ENCODE measurements at places on chromosomes 13 and 19. TPM values are rescaled to one million over a fixed set of nuclear protein-coding genes. Genes with fewer than 3 reads are reported as not detected.

DNA sequence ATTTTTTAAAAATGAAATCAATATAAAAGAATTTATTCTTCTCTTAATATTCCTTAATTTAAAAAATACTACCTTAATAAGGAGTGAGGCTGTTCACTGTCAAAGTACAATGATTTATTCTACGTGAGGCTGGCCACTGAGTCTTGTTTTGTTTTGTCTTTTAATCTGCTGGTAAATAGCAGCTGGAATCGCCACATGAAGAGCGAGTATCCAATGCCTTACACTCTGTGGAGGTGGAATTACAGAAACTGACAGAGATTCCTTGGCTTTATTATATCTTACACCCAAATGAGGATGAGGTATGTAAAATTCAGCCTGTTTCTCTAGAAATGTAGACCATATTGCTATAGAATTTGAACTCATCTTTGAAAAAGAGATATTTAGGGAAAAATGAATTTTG lies 52.9 kb upstream of the AKAP11 start:
- H3K4me3 ChIP-seq = no peak overlapping the region
- no peak overlapping the region for H3K27ac ChIP-seq
- no peaks in the 10 kb centered on the region for H3K27me3 ChIP-seq
- DNase-seq = no peak
- H3K4me1 ChIP-seq = no peaks in the 10 kb centered on the region

- H3K27me3 ChIP-seq = no peaks in the 10 kb centered on the region
- H3K4me3 ChIP-seq = no peak overlapping the region
- no peaks in the 10 kb centered on the region for H3K36me3 ChIP-seq
- no peak for DNase-seq
- peaks cover 7% of the 10 kb centered on the region for H3K4me1 ChIP-seq
Measured at GRCh38 chr13:48695776-48696175, 42.0 kb downstream of the CYSLTR2 start.

DNA sequence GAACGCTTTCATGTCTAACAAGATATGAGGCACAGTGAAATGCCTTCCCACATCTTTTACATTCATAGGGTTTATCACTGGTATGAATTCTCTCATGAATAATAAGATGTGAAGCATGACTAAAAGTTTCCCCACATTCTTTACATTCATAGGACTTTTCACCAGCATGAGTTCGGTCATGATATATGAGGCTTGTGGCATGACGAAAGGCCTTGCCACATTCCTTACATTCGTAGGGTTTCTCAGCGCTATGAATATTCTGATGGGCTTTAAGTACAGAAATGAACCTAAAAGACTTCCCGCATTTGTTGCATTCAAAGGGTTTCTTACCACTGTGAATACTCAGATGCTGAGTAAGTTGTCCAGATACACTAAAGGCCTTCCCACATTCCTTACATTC lies 21.3 kb downstream of the ZNF607 start:
- no peak for DNase-seq
- no peak overlapping the region for H3K4me3 ChIP-seq
- peaks cover 4% of the 10 kb centered on the region for H3K36me3 ChIP-seq
- H3K27ac ChIP-seq = no peak overlapping the region
- no peaks in the 10 kb centered on the region for H3K27me3 ChIP-seq

- H3K4me3 ChIP-seq = no peak overlapping the region
- no peaks in the 10 kb centered on the region for H3K27me3 ChIP-seq
- DNase-seq = no peak
- no peaks in the 10 kb centered on the region for H3K4me1 ChIP-seq
- no peaks in the 10 kb centered on the region for H3K36me3 ChIP-seq
Measured at GRCh38 chr13:32548837-32549236, 10.2 kb upstream of the N4BP2L2 start.

DNA sequence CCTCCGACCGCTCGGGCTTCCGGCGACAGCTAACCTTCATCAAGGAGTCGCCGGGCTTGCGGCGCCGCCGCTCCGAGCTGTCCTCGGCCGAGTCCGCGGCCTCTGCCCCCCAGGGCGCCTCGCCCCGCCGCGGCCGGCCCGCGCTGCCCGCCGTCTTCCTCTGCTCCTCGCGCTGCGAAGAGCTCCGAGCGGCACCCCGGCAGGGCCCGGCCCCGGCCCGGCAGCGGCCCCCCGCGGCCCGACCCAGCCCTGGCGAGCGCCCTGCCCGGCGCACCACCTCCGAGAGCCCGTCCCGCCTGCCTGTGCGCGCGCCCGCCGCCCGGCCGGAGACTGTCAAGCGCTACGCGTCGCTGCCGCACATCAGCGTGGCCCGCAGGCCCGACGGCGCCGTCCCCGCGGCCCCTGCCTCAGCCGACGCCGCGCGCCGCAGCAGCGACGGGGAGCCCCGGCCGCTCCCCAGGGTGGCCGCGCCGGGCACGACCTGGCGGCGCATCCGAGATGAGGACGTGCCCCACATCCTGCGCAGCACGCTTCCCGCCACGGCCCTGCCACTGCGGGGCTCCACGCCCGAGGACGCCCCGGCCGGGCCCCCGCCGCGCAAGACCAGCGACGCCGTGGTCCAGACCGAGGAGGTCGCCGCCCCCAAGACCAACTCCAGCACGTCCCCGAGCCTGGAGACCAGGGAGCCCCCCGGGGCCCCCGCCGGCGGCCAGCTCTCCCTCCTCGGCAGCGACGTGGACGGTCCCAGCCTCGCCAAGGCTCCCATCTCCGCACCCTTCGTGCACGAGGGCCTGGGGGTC lies 9.6 kb downstream of the C19orf25 start:
- no peaks in the 10 kb centered on the region for H3K36me3 ChIP-seq
- DNase-seq = peak; percentile 77
- H3K4me1 ChIP-seq = peaks cover 15% of the 10 kb centered on the region
- H3K27ac ChIP-seq = peak overlapping the region; percentile 90

- H3K27me3 ChIP-seq = no peaks in the 10 kb centered on the region
- no peaks in the 10 kb centered on the region for H3K36me3 ChIP-seq
- H3K4me1 ChIP-seq = no peaks in the 10 kb centered on the region
- H3K4me3 ChIP-seq = no peak overlapping the region
Measured at GRCh38 chr13:24631922-24632321, 48.3 kb upstream of the ATP12A start.

DNA sequence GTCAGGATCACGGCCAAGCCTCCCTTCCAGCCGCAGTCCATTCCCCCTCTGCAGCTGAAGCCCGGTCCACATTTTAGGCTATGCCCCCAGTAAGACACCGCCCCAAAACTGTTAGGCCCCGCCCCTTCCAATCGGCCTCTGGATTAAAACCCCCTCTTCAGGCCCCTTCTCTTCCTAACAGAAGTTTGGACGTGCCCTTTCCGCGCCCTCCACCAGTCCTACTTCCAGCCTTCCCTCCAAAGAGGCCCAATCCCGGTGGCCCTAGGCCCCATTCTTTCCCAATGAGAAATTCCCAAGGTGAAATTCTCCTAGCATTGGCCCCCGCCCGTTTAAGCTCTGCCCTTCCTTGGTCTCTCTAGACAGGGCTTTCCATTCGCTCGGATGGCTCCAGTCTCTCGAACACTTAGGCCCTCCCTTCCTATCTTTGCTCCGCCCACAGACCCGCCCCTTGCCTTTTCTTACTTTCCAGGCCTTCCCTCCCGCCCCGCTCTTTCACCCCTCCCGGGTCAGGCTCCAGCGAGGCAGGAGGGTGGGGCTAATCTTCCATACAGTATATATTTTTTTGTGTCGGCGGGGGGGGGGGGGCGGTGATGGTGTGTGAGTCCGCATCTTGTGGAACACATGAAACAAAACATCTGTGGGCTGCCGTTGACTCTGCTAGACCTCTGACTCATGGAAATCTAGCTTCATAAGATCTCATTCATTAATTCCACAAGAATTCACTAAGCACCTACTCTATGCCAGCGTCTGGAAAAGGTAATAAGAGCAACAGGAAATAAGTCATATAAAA lies 13.6 kb downstream of the LTBP4 start:
- H3K4me1 ChIP-seq = peaks cover 9% of the 10 kb centered on the region
- H3K27me3 ChIP-seq = no peaks in the 10 kb centered on the region
- peak overlapping the region; percentile 71 for H3K4me3 ChIP-seq
- peak; percentile 90 for DNase-seq
- no peaks in the 10 kb centered on the region for H3K36me3 ChIP-seq

- H3K4me1 ChIP-seq = no peaks in the 10 kb centered on the region
- no peak for DNase-seq
- no peak overlapping the region for H3K27ac ChIP-seq
- no peaks in the 10 kb centered on the region for H3K27me3 ChIP-seq
Measured at GRCh38 chr13:49481788-49482187, 14.0 kb upstream of the PHF11 start.

- no peak overlapping the region for H3K27ac ChIP-seq
- H3K4me1 ChIP-seq = no peaks in the 10 kb centered on the region
- no peaks in the 10 kb centered on the region for H3K27me3 ChIP-seq
- no peak for DNase-seq
Measured at GRCh38 chr19:18161636-18162002, 8.7 kb downstream of the PIK3R2 start.

DNA sequence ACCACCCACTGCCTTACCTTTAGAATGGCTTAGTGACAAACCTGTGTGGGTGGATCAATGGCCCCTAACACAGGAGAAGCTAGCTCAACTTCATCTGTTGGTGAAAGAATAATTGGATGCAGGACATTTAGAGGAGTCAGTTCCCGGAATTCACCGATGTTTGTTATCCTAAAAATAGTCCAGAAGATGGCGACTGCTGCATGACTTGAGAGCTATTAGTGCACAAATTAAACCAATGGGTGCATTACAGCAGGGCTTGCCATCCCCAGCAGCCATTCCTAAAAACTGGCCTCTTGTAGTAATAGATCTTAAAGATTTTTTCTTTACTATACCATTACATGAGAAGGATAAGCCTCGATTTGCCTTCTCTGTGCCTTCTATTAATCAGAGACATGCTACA lies 46.8 kb upstream of the ZNF726 start:
- no peaks in the 10 kb centered on the region for H3K4me1 ChIP-seq
- no peaks in the 10 kb centered on the region for H3K36me3 ChIP-seq
- no peak overlapping the region for H3K27ac ChIP-seq
- DNase-seq = no peak
- no peaks in the 10 kb centered on the region for H3K27me3 ChIP-seq
- H3K4me3 ChIP-seq = no peak overlapping the region

DNA sequence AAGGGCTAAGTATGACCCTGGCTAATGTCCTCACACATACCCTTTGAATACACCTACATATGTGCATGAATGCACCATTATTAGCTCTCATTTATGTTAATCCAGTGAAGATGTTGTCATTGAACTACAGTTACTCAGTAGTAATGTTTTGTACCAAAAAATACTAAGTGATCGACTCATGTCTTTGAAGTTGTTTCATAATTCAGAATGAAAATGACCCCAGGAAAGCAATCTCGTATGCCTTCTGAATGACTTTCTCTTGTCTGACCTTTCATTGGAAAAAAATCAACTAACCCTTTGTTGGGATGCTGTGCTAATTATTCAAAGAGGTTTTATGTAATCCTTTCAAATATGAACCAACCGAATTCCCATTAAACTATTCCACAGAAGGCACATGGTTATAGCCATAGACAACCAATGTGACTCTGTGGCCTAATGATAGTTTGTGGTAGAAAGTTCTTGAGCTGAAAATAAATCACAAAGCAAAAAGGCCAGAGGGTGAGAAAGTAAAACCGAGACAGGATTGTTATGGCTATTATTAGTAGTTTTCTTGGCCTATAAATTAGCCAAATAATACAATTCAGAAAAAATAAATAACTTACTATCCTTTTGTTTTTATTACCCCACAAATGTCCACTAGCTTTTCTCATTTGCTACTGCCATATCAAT lies 86.8 kb upstream of the STARD13 start:
- H3K36me3 ChIP-seq = no peaks in the 10 kb centered on the region
- H3K27me3 ChIP-seq = no peaks in the 10 kb centered on the region
- no peak for DNase-seq
- H3K4me1 ChIP-seq = no peaks in the 10 kb centered on the region

- H3K4me1 ChIP-seq = no peaks in the 10 kb centered on the region
- no peak overlapping the region for H3K27ac ChIP-seq
- DNase-seq = no peak
- H3K4me3 ChIP-seq = no peak overlapping the region
Measured at GRCh38 chr13:49185264-49185663, 34.9 kb upstream of the MLNR start.

DNA sequence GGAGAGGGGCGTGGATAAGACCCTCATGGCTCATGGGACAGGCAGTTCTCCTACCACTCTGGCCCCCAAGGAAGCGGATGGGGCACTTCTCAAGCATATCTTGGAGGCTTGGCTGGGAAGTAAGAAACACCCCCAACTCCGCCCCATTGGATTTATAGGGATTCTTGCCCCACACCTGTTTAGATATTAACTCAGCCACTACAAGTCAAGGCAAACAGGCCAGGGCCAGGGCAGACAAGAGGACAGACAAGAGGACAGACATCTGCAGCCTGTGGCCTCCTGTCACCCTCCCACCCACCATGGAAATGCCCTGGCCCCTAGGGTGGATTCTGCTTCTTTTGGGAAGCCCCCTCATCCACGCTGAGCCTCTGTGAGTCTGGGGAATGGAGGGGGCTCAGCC lies 24.1 kb downstream of the RDH8 start:
- H3K27ac ChIP-seq = no peak overlapping the region
- H3K4me1 ChIP-seq = peaks cover 15% of the 10 kb centered on the region
- no peak overlapping the region for H3K4me3 ChIP-seq
- H3K36me3 ChIP-seq = no peaks in the 10 kb centered on the region

DNA sequence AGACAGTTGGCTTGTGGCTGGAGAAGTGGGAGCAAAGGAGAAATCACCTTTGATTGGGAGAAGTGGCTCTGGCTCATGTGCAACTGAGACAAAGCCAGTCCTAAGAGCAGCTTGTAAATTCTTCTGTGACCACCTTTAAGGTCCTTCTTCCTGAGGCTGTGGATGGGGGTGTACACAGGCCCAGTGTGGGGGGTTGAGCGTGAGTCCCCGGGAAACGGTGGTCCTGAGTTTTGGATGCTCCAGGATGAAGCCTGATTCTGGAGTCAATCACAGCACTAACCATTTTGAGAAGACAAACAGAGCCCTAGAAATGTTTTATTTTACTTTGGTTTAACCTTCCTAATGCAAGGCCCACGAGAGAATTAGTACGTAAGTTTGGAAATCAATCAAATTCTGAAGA lies 3.9 kb upstream of the CEBPA start:
- peaks cover 3% of the 10 kb centered on the region for H3K36me3 ChIP-seq
- no peak for DNase-seq
- H3K27ac ChIP-seq = peak overlapping the region; percentile 52
- peaks cover 32% of the 10 kb centered on the region for H3K4me1 ChIP-seq
- H3K4me3 ChIP-seq = no peak overlapping the region
- H3K27me3 ChIP-seq = no peaks in the 10 kb centered on the region

The RETN gene
- total RNA-seq = not detected

The GRK1 gene
- not detected for total RNA-seq

Measured in Caco-2 (cell line).